Fibroblast of skin of left quadriceps (primary cell): ENCODE measurements at places on chromosomes 13 and 19.

DNA sequence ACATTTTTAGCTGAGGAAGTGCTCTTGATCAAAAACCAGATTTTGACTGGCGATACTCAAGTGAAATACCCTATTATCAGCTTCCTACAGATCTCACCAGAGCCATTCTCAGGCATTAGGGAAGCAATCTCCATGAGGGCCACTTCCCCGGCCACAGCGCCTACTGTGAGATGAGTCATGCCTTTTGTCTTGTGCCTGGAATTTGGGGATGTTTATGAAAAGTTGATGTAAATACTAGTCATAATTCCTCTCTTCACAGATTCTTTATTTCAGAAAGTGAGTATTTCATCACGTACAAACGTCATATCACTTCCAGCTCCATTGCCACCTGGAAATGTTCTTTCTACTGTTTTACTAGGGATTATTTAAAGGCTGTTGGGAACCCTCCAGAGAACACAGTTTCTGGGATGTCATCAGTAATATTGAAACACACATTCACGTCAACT is 25.3 kb upstream of the SLC46A3 start:
- DNase-seq: no peak

- no peak for DNase-seq
Observed at GRCh38 chr19:51470966-51471365, 7.4 kb upstream of the CEACAM18 start.

- DNase-seq: peak; percentile 22
Observed at GRCh38 chr19:33125929-33126388, 6.0 kb upstream of the WDR88 start.

DNA sequence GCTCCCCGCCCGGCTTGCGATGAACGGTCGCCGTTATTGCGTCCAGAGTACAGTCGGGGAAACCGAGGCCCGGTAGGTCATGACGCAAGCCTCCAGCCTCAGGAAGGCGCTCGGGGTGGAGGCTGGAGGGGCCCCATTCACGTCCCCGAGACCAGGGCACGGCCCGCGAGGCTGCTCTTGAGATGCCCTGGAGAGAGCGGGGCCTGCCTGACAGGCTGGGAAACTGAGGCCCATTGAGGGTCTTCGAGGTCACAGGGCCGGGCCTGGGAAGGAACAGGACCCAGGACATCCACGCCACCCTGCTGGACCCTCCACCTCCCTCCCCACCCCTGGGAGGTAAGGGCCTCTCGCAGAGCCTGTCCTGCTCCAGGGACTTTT is 367 bp downstream of the NDUFS7 start:
- DNase-seq: no peak

- no peak for DNase-seq
Observed at GRCh38 chr19:31312677-31313244, 36.5 kb downstream of the TSHZ3 start.

DNA sequence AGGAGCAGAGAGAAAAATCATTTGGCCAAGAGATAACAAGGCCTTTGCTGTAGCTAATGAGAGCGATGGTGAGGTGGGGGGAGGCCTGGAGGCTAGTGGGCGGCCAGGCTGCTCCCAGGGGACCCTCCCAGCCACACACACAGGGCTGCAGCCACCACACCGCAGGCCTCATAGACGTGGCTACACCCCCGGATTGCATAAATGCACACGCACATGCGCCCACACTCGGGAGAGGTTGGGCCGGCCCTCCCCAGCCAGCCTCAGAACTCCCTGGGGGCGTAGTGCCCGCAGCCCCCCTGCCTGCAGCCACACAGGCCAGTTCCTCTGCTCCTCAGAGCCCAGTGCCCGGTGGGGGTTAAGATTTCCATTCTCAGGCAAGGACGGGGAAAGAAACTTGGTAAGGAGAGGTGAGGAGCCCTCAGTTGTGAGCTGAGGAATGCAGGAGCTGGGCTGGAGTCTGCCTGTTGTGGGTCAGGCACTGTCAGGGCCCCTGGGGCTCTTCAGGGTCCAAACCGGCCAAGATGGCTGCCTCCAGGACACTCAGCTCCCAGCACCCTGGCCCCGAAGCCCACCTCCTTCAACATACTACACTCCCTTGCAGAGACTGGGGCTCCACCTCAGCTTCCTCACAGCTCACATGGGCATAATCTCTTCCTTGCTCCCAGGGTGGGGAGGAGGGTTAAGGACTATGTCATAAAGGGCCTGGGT is 8.0 kb downstream of the PTH2 start:
- DNase-seq: no peak

DNA sequence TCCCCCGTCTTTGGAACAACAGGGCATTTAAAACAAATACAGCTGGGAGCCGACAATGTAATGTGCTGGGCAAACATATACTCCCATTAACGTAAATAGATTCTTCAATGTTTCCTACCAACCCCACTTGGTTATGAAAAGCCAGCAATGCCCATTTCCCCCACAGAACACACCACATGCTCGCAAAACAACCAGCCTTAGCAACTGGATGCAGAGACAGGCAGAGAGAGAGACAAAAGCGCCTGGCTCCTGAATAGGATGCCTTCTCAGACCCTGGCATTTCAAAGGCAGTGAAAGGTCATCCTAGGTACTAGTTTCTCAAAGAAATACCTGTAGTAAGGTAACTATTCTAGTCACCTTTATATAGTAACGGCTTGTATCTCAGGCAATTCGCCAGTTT is 462.9 kb downstream of the ITGBL1 start:
- no peak for DNase-seq
